ENCODE measurements at places on chromosomes 3 and 15.

GRCh38 chr3:42224658-42225421, 41.1 kb downstream of the CCK start:
- DNase-seq, result no peak
- no peak overlapping the region for H3K4me3 ChIP-seq
- H3K4me1 ChIP-seq, result no peaks in the 10 kb centered on the region
- H3K36me3 ChIP-seq, result no peaks in the 10 kb centered on the region
- H3K27me3 ChIP-seq, result no peaks in the 10 kb centered on the region
- H3K27ac ChIP-seq, result no peak overlapping the region

- no peaks in the 10 kb centered on the region for H3K36me3 ChIP-seq
- DNase-seq, result no peak
- no peaks in the 10 kb centered on the region for H3K27me3 ChIP-seq
- H3K4me3 ChIP-seq, result peak overlapping the region; percentile 39
- H3K27ac ChIP-seq, result peak overlapping the region; percentile 100
- H3K4me1 ChIP-seq, result peaks cover 67% of the 10 kb centered on the region
Measured at GRCh38 chr3:150372320-150372719, 35.8 kb upstream of the TSC22D2 start.

- no peaks in the 10 kb centered on the region for H3K36me3 ChIP-seq
- H3K27ac ChIP-seq, result no peak overlapping the region
- H3K27me3 ChIP-seq, result no peaks in the 10 kb centered on the region
- H3K4me1 ChIP-seq, result peaks cover 4% of the 10 kb centered on the region
- no peak for DNase-seq
Measured at GRCh38 chr3:11658180-11658579, 14.5 kb upstream of the VGLL4 start.

- DNase-seq, result no peak
- H3K36me3 ChIP-seq, result no peaks in the 10 kb centered on the region
- peak overlapping the region; percentile 57 for H3K27ac ChIP-seq
- no peak overlapping the region for H3K4me3 ChIP-seq
- peaks cover 6% of the 10 kb centered on the region for H3K4me1 ChIP-seq
- no peaks in the 10 kb centered on the region for H3K27me3 ChIP-seq
Measured at GRCh38 chr3:148954981-148955380, 36.4 kb upstream of the GYG1 start.

DNA sequence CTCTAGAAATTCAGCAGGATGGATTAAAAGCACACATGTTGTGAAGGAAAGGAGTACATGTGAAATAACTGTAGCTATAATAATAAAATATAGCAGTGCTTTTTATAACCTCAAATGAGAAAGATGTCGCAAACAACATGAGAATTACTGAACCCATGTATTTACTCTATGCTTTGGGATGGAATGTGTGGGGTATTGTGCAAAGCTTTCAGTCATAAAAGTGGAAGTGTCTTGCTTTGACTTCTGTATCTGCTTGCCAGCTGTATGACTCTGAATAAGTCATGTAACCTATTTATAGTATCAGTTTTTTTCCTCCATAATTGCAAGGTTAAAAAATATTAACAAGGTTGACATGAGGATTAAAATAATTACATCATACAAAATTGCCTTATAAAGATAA, 519.3 kb upstream of the CADM2 start:
- H3K27ac ChIP-seq, result no peak overlapping the region
- H3K27me3 ChIP-seq, result no peaks in the 10 kb centered on the region
- no peak for DNase-seq
- H3K36me3 ChIP-seq, result no peaks in the 10 kb centered on the region

GRCh38 chr3:56125358-56126005, 342.8 kb downstream of the ERC2 start:
- DNase-seq, result peak; percentile 13
- peak overlapping the region; percentile 44 for H3K27ac ChIP-seq
- 0 out of 2 replicates have a peak, but pooled peaks cover 3% of the 10 kb centered on the region for H3K4me1 ChIP-seq
- H3K36me3 ChIP-seq, result no peaks in the 10 kb centered on the region
- no peak overlapping the region for H3K4me3 ChIP-seq

- no peaks in the 10 kb centered on the region for H3K4me1 ChIP-seq
- H3K36me3 ChIP-seq, result no peaks in the 10 kb centered on the region
- DNase-seq, result peak; percentile 69
- no peak overlapping the region for H3K4me3 ChIP-seq
- H3K27me3 ChIP-seq, result no peaks in the 10 kb centered on the region
Measured at GRCh38 chr3:30286007-30286669, 320.3 kb upstream of the TGFBR2 start.

DNA sequence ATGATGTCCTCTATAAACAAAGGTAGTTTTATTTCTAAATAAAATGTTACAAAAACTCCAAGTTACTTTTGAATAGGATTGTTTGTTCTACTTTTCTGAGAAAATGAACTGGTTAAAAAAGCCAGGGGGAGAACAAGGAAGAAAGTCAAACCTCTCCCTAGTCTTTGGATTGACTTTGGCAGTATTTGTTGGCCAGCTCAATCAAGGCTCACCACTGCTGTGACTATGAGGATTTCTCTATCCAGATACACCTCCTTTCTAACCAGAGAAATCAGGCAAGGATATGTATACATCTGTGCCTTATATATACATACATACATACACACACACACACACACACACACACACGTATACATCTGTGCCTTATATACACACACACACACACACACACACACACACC, 107.8 kb downstream of the FEZF2 start:
- no peak overlapping the region for H3K27ac ChIP-seq
- no peaks in the 10 kb centered on the region for H3K36me3 ChIP-seq
- no peaks in the 10 kb centered on the region for H3K4me1 ChIP-seq
- no peak for DNase-seq
- H3K4me3 ChIP-seq, result no peak overlapping the region

All from Panc1 (cell line).